CD4-positive, alpha-beta T cell treated with Interleukin-1 beta for 1 hour (primary cell): ENCODE measurements at places on chromosomes 5 and 9.
A peak's percentile ranks its signal among the peaks of the same experiment; 100 is the strongest.

DNA sequence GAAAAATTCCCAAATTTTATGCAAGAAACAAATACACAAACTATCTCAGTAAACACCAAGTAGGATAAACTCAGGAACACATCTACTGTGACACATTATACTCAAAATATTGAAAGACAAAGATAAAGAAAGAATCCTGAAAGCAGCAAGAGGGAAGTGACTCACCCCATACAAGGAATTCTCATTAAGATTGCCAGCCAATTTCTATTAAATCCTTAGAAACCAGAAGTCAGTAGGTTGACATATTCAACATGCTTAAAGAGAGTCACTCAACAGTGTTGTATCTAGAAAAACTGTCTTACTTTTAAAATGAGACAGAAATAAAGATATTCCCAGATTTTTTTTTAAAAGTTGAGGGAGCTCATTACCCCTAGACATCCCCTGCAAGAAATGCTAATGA, 15.5 kb downstream of the SPATA31E1 start:
- DNase-seq, result no peak

- no peak for DNase-seq
These were observed 504.0 kb downstream of the PTPRD start for GRCh38 chr9:10108815-10109214.

GRCh38 chr5:40486437-40487275, 193.1 kb upstream of the PTGER4 start:
- peak; percentile 68 for DNase-seq

- no peak for DNase-seq
These were observed 47.3 kb upstream of the COL5A1 start for GRCh38 chr9:134594078-134594941.

DNA sequence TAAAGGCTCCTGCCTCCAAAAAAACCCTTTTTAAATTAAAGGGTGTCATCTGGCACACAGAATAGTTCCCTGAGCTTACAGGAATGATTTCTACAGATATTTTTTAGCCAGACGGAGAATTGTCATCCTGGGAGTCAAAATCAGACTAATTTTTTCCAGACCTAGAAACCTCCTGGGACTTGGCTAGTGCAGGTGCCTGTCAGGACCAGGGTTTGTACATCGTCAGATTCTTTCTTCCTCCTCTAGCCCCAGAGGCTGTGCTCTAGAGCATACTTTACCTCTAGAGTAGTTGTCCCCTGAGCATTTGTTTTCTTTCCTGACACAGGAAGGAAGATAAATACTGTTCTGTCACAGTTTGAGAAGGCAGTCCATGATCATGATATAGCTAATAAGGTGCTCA, 52.5 kb downstream of the RAB3C start:
- no peak for DNase-seq

GRCh38 chr5:146662229-146662628, 146.2 kb upstream of the GPR151 start:
- peak; percentile 65 for DNase-seq

- DNase-seq, result no peak
These were observed 68.5 kb upstream of the CEP78 start for GRCh38 chr9:78167356-78167755.

DNA sequence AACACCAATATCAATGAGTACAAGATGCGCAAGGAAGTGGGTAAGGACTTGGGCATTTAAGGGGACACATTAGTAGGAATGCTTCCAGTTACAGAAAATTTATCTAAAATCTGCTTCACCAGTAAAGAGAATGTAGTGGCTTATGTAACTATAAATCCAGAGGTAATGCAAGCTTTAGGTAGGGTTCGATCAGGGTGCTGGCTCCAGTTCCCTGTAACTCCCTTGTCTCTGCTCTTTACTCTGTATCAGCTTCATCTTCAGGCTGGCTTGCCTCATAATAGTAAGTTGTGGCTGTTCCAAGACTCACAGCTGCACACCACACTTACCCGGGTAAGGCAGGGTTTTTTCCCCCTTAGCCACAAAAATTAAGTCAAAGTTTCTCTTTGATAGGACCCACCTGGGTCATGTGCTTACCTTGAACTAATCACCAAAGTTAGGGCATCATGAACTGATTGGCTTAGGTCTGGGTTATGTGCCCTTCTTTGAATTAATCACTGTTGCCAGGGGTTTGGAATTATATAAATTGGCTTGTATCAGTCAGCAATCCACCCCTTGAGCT, 35.5 kb downstream of the ARHGEF37 start:
- no peak for DNase-seq

DNA sequence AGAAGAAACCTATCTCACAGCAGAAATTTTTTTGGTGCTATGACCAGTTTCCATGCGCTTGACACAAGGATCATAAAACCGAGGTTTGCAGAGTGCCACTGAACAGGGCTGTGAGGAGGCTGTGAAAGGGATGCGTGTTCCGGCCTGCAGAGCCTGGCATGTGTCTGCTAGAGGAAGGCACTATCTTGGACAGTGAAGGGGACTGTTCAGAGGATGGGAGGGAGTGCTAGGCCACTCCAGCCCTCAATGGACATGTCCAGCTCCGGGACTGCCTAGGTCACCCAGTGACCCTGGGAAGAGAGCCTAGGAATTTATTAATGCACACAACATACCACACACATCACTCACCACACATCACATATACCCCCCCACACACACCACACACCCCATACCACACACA, 275.9 kb downstream of the GADD45G start:
- no peak for DNase-seq

DNA sequence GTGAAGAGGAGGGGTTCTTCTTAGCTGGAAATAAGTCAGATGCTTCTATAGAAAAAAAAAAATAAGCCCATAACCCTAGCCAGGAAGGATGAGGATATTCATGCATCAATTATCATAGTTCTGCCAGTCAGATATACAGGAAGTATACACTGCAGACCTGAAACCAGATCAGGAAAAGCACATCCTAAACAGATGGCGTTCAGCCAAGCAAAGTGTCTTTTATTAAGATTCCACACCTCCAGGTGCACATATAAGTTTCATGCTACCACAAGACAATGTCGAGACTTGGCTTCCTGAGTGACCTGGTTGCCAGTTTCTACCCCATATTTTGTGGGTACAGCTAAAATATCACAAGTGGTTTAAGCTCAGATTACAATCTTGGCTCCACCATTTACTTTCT, 108.3 kb downstream of the CETN3 start:
- no peak for DNase-seq

GRCh38 chr9:92171281-92171680, 56.1 kb upstream of the SPTLC1 start:
- DNase-seq, result no peak

- no peak for DNase-seq
These were observed 51.0 kb upstream of the MPDZ start for GRCh38 chr9:13330396-13331004.

DNA sequence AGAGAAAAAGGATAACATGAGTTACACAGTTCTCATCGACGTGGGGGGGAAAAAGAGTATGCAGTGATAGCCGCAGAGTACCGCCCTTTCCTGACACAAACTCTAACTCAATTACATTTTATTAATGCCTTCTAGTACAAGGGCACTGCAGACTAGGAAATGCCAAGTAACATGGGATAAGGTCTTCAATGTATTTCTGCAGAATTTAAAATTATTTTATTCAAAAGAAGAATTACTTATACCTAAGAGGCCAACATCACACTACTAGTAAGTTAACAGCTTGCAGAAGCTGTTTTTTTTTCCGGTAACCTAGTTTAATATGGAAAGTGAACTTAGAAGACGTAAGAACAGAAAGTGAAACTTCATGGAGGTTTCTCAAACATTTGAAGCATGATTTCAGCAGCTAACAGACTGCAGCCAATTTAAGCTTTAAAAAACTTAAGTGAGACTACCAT, 3.9 kb downstream of the SETX start:
- no peak for DNase-seq

- DNase-seq, result no peak
These were observed 116.2 kb downstream of the DIRAS2 start for GRCh38 chr9:90526386-90526785.

GRCh38 chr5:180830253-180831138, 27.9 kb upstream of the MGAT1 start:
- peak; percentile 80 for DNase-seq

DNA sequence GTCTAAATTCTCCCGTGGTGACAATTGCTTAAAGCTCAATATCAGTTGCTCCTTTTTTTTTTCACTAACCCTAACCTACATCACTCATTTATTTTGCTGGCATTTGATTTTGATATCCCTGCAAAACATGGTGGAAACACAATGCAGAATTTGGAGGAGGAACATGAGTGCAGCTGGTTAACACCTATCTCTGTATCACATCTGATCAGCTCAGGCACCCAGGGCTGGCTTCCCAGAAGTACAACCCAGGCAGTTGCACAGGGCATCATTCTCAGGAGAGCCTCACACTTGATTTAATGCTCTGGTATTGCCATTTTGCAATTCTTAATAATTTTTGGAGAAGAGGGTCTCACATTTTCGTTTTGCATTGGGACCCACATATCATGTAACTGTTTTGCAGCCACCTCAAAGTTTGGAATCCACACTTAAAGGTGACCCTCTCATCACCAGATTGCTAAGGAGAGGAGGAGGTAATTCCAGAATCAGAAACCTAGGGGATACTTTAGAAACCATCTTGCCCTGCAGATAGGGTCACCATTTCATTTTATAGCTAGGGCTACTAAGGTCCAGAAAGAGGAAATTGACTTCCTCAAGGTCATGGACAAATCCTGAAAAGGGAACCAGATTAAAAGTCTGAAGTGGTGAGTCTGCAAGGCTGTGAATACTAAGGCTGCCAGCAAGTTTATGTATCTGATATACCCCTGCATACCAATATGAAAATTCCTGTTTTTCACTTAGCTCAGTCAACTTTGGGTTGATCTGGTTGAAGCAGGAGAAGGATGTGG, 19.3 kb upstream of the ADAM19 start:
- no peak for DNase-seq

GRCh38 chr9:117671468-117671867, 32.7 kb upstream of the TLR4 start:
- DNase-seq, result no peak

- no peak for DNase-seq
These were observed 275.7 kb downstream of the BNC2 start for GRCh38 chr9:16594787-16595186.

- no peak for DNase-seq
These were observed 793.7 kb downstream of the BRINP1 start for GRCh38 chr9:118575341-118576070.

DNA sequence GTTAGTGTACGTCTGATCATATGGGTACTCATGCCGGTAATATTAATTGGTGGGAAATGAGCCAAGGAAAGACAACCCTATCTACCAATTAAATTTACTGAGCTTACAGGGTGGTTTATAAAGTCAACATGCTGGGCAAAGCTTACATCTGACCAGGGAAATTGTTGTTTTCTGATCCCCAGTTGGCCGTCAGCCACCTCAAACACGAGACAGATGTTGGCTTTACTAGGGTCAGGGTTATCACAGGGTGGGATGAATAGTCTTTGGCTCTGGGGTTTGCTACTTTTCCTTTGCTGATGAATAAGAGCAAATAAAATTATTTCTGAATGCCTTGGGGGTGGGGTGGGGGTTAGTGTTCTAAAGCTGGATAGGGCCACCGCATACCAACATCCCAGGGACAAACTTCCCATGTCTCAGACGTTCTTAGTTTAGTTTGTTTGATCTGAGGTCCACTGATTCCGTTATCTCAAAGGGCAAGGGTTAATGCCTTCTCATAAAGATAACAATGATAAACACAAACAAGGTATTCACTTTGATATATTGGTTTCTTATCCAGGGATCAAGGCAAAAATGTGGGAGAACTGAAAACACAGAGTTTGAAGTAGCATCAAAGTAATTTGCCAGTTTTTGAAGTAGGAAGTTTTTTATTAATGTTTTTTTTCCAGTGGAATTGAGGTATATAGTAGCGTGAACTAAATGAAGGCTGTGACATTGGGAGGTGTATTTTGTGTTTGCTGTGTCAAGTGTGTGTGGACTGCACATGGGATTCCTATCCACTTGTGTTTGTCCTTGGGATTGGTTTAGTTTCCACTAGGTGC, 109.1 kb upstream of the RPS23 start:
- DNase-seq, result no peak

DNA sequence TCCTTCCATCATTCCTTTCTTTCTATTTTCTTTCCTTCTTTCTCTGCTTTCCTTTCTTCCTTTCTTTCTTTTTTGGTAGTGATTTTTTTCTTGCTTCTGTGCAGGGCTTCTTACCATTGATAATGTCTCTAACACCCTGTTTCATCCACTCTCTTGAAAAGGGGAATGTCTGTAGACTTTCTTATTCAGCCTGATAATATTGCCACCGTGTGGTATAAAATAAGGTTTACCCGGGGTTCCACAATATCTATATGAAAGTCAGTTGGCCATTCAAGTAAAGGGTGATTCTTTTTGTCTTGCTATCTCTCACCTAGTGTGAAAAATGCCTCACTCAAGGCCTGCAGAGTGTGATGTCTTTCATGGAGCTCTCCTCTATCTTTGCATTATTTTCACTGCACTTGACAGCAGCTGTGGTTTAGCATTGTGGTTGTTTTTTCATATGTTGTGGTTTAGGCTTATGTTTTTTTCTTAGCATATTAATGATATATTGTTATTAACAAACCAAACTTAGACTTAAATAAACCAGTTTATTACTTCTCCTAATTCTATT, 153.9 kb downstream of the CSNK1G3 start:
- DNase-seq, result no peak

GRCh38 chr9:105656131-105656921, 5.9 kb upstream of the TAL2 start:
- no peak for DNase-seq

GRCh38 chr5:88666761-88667495, 216.1 kb downstream of the MEF2C start:
- DNase-seq, result no peak

DNA sequence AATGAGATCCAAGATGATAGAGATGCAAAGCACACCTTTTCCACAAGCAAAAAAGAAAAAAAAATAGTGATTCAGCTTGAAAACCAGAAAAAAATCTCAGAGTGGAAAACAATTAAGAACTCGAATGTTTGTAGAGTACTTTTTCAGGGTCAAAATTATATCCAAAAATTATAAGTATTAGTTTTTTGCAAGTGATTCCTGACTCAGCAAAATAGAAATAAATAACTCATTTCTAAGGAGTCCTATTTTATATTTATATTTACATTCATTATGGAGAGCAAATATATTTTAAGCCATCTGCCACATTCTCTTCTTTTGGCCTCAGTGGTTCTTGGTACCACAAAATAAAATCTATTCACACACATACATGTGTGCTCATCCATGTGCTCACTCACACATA, 1011.8 kb upstream of the ARRDC3 start:
- DNase-seq, result no peak
